Dermis blood vessel endothelial cell (primary cell): ENCODE measurements at places on chromosomes 5 and 9.

GRCh38 chr5:176175101-176175852, 62.9 kb upstream of the SIMC1 start:
- no peak for DNase-seq

- no peak for DNase-seq
These were observed 437.0 kb downstream of the ZNF608 start for GRCh38 chr5:124309241-124309980.

DNA sequence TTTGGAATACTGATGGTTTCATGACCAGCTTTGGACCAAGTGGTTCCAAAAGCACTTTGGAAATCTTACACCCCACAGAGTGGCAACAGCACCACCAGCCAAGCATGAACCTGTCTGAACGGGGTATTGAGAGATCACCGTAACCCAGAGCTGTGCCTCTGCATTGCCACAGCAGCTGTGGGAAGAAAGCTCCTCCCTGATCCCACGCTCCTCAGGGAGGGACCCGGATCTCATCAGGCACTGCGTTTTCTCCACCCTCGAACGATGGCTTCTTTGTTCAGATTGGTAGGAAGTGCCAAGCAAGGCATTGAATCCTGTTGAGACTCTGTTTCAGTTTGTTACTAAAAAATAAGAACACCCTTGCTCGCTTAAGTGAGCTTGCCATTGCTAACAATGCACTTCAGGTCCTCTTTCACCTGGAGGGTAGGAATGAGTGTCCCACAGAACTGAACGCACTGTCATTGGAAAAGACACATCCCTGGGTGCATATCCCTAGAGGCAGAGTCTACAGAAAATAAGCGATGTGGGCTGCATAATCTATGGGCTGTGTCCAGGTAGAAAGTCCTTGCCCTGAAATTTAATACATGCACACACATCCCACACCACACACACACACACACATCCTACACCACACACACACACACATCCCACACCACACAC, 118.0 kb upstream of the ICE1 start:
- DNase-seq: no peak

DNA sequence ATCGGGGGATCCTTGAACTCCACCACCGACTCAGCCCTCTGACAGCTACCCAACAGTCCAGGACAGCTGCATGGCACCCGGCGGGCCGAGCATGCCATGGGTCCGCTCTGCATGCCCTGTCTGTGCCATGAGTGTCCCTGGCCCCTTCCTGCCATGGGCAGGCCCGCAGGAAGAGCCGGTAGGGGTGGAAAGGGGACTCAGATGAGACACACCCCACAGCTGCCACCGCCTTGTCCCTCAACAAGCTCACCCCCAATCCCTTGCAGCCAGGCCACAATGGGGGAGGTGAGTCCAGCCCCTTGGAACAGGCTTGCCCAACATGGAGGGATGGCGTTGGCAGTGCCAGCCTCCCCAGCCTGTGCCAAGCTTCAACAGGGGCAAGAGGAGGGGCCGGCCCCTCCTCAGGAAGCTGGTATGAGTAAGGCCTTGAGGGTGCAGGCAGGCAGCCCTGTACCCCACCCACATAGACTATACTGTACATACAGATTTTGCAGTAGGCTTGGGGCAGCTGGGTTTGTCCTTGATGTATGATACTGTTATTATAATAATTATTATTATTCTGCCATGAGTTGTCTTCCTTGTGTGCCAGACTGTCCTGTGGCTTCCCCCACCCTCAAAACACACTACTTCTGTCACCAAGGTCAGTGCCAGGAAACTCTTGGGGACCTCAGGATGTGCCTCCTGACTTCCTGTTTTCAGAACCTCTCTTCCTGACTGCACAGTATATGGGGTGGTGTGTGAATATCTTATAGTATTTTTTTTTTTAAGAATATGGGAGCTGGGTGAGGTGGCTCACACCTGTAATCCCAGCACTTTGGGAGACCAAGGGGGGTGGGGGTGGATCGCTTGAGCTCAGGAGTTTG, 12.0 kb upstream of the SLC34A1 start:
- DNase-seq: no peak

GRCh38 chr5:149770236-149770635, 40.1 kb downstream of the PPARGC1B start:
- DNase-seq: no peak

DNA sequence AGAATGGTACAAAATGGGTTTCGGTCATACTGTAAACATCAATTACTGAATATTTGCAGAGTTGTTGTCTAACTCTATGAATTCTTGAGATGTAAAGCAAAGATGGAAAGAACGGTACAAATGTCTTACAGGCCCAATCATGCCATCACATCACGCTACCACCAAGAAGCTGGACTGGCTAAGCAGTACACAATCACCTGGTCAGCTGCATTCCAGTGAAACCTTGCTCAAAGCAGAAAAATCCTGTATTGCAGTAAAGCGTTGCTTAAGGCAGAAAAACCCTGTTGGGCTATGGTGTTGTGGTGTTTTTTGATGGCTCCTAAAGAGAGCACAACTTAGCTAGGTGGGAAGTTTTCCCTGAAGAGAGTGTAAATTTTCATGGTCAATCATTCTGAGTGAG, 112.6 kb upstream of the RASA1 start:
- no peak for DNase-seq

GRCh38 chr5:127934791-127935256, 148.7 kb upstream of the SLC12A2 start:
- peak; percentile 44 for DNase-seq

- DNase-seq: no peak
These were observed 3.3 kb upstream of the SMC5 start for GRCh38 chr9:70255486-70255885.

GRCh38 chr5:26645659-26646058, 392.7 kb downstream of the CDH9 start:
- no peak for DNase-seq

DNA sequence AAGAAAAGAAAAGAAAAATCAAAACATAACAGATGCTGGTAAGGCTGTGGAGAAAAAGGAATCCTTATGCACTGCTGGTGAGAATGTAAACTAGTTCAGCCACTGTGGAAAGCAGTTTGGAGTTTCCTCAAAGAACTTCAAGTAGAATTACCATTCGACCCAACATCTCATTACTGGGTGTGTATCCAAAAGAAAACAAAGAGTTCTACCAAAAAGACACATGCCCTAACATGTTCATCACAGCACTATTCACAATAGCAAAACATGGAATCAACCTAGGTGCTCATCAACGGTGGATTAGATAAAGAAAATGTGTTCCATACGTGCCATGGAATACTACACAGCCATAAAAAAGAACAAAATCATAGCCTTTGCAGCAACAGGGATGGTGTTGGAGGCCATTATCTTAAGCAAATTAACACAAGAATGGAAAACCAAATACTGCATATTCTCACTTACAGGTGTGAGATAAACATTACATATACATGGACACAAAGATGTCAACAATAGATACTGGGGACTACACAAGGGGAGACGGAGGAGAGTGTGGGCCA, 63.4 kb downstream of the PDE6A start:
- no peak for DNase-seq

DNA sequence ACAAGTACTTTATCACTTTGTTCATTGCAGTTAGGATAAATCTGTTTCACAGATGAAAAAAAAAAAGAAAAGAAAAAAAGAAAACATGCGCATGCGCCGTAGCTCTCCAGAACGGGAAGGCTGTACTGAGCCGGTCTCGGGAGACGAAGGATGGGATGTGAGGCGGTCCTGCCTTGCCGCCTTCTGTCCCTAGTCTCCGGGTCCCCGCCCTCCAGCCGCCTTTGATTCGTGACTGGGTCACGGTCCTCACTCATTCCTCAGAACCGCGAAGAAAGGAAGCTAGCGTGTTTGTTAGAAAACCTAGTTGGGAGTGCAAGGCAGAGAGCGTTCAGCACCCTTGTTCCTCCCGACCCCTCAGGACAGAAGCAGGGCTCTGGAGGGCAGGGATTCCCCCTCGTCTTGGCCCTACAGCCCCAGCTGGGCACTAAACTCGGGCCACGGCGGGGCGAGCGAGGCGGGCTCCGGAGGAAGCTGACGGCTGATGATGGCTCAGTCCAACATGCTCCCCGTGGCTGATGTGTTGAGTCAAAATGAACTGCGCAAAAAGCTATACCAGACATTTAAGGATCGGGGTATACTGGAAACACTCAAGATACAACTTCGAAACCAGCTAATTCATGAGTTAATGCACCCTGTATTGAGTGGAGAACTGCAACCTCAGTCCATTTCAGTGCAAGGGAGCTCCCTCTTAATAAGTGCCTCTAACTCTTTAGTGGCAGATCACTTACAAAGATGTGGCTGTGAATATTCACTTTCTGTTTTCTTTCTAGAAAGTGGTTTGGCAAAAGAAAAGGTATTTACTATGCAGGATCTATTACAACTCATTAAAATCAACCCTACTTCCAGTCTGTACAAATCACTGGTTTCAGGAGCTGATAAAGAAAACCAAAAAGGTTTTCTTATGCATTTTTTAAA, 40.0 kb downstream of the CPLANE1 start:
- peak; percentile 28 for DNase-seq

DNA sequence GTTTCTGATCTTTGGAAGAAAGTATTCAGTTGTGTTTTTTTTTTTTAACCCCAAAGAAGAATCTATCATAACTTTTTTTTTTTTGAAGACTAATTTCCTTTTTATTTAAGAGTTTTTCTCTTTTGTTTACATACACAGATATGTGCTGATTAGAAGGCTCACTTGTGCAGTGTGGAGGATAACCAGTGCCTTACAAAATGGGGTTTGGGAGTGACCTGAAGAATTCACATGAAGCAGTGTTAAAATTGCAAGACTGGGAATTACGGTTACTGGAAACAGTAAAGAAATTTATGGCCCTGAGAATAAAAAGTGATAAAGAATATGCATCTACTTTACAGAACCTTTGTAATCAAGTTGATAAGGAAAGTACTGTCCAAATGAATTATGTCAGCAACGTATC, 50.3 kb downstream of the FER start:
- DNase-seq: no peak

DNA sequence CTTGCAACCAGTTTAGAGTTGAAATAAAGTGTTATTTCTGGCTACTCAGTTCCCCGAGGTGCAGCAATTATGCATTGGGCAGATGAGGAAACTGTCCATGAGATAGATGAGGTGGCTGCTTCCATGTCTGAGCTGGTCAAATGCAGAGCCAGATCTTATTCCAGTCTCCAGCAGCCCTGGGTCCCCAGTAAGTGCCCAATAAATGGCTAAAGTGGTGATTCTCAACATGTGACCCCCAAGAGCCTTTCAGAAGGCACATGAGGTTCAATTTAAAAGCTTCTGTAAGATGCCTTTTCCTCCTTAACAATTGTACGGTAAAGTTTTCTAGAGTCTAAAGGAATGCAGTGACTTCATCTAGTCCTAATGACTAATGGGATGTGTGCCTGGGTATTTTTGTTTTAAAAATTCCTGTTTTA, 17.5 kb downstream of the ATOX1 start:
- peak; percentile 49 for DNase-seq

- peak; percentile 30 for DNase-seq
These were observed 2.9 kb downstream of the CCDC107 start for GRCh38 chr9:35660966-35661415.

DNA sequence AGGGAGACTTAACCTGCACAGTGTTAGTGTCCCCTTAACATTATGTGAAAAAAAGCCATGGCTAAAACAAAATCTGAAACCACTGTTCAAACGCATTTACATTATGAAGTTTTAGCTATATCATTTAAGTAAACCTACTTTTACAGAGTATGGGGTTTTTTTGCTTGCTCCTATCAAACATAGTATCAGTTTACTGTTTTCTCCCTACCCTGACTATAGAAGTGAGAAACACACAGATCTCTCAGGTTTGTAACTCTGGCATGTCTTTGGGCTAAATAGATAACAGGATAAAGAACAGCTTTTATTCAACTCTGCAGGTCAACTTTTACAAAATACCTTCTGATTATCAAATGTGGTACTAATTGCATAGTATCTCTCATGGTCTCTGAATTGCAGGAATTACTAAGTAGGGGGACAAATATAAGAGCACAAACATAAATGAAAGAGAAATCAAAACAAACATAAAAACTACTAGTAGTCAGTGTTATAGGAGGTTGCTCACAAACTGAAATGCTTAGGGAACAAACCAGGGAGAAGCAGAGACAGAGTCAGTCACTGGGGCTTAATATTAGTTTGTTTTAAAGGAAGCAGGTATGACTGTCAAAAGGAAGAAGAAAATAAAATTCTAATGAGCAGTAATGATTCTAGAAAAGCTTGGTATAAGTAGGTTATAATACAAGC, 155.8 kb downstream of the MLLT3 start:
- no peak for DNase-seq

DNA sequence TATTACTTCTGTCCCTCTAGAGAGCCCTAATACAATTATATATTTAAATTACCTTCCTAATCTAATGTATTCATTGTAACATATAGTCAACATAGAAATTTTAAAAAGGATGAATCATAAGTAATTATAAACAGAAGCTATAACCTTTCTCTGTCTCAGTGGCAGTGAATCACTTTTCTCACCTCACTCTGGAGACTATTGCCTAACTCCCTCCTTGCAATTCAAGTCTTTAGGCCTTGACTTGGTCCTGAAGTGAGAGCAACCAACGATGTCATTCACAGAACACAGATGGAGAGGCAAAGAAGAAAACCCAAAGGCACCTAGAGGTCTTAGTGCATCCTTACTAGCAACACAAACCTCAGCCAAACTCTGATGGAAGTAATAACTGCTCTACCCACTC, 133.3 kb upstream of the DPYSL3 start:
- DNase-seq: no peak

GRCh38 chr5:33488558-33489355, 48.0 kb downstream of the TARS1 start:
- DNase-seq: no peak

DNA sequence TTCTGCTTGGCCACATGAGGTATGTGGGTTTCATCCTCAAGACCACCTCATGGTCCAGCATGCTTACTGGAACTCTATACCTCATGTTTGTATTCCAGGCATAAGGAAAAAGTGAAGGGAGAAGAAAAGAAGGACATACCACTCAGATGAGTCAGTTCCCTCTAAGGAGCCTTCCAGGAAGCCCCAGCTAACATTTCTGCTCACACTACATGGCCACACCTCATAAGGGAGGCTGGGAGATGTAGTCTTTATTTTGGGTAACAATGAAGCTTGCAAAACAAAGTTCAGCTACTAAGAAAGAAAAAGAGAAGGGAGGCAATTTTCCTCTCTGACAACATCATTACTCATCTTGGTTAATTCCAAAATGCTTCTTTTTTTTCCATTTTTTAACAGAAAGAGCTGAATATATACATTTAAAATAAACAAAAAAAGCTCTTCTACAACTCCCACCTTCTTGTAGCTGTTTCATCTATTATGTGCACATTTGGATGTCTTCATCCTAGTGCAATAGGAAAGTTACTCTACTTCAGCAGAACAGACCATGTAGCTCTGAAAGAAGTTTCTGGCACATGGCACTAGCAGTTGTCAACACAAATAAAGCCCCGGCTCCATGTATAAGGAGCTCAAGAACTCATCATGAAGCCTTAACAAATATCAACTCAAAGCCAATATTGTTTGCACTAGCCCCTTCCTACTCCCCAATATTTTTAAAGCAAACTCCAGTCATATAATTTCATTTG, 123.6 kb upstream of the CCDC112 start:
- DNase-seq: peak; percentile 73
